ENCODE measurements at places on chromosomes 6 and 20.

DNA sequence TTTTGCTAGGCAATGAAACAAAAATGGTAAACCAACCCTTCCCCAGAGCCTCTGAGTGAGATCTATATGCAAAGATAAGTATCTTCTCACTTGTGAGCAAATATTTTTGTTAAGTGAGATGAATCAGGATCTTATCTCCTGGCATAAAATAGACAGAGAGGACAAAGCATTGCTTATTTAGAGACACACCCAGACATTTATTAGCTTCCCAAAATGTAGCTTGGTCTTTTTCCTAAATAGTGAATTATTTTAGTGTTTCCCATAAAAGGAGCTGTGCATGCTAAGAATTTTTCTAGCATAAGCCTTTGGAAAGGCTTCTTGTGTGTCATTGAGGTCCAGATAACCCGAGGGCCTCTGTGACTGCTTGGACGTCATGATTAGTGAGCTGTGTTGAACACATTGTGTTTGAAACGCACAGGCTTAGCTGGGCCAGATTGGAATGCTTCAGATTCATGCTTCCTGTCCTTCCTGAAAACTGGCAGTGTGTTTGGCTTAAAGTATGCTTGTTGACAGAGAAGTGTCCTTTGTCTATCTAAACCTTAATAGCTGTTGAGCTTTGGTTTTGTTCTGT, 16.5 kb downstream of the MTHFD1L start:
- DNase-seq = peak; percentile 31

DNA sequence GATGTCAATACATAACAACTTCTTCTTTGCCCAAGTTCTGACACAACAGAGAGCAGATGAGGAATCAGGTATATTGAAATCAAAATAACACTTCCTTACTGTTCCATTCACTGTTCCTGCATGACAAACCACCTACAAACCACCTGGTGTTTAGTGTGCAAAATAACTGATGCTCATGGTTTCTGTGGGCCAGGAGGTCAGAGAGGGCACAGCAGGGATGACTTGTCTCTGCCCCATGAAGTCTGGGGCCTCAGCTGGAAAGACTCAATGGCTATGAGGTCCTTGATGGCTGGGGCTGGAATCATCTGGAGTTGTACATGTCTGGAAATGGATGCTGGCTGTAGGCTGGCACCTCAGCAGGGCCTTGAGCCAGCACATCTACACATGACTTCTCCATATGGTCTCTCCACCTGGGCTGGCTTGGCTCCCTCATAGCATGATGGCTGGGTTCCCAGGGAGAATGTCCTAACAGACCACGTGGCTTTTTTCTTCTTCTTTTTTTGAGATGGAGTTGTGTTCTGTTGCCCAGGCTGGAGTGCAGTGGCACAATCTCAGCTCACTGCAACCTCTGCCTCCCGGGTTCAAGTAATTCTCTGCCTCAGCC, 7.4 kb upstream of the COX4I2 start:
- no peak for DNase-seq

DNA sequence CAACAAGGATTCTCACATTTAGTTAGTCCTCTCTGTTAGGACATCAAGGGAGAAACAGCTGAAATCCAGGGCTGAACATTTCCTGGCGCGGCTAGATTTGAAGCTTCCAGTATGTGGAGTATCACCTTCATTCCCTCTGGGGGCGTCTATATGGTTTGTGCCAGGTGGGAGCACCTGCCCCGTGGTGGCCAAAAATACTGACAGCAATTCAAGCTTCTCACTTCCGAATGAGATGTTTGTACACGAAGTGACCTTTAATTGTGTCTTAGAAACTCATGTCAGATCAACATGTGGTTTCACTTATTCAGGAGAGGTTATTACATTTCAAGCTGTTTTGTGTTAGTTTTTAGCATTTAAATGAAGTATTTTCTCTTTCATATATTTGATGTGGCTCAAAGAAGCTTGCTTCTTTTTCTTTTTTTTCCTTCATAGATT, 67.3 kb upstream of the ZNF217 start:
- DNase-seq = no peak

GRCh38 chr6:6966127-6966526, 141.6 kb upstream of the RREB1 start:
- no peak for DNase-seq

DNA sequence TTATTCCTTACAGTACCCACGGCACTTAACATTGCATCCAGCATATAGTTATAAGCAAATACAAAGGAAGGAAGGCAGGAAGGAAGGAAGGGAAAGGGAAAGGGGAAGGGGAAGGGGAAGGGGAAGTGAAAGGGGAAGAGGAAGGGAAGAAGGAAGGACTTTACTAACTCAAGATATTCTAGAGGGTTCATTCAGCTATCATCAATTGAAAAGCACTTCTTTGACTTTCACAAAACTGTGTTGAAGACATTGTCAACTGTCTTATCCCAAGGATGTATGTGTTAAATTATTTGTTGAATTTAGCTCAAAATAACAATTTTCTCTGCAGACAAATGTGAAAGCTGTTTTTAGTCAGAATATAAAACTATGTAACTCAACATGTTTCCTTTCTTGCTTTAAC, 87.7 kb downstream of the EPM2A start:
- no peak for DNase-seq

DNA sequence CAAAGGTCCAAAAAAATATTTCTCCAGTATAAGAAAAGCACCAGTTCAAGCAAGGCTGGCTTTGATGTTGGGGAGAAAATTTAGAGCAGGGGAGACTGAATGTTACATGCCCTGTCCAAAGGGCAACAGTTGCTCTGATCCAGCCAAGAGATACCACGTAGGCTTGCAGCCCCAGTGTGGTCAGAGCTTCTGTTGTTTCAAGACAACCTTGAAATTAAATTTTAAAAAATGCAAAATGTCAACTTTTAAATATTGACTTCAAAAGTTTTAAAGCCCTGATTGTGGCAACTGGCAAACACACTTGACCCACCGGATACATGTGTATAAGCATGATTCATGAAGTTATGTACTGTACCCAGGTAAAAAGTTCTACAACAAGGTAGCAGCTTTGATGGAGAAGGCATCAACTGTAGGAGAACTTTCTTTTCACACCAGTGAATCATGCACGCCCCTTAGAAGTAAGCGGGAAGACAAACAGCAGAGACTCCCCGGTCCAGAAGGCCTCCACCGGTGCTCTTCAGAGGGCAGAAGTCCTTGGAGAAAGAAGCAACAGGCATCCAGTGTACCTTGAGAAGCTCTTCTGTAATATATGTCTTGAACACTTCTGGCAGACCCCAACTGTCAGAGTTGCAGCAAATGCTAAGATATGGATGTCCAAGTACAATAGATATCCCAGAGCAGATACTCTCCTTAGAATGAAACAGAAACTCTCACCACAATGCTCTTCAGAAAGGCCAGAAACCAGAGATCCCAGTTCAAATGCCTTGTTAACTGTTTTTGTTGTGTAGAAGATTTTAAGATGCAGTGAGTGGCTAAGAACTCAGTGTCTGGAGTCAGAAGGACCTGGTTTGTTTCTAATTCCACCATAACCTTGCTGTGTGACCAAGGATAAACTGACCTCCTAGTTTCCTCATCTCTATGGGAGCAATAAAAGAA, 115.4 kb downstream of the BCAS1 start:
- DNase-seq = no peak

DNA sequence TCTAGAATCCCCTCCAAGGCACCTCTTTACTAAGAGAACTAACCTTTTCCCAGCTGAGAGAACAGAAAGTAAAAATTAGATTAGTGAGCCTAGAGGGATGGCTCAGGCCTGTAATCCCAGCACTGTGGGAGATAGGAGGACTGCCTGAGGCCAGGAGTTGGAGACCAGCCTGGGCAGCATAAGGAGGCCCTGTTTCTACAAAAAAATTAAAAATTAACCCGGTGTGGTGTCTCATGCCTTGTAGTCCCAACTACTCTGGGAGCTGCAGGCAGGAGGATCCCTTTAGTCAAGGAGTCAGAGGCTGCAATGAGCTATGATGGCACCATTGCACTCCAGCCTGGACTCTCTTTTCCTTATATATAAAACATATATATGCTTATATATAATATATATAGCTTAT, 5.5 kb upstream of the OOEP start:
- no peak for DNase-seq

GRCh38 chr6:111997853-111998208, 56.1 kb upstream of the CCN6 start:
- DNase-seq = no peak

DNA sequence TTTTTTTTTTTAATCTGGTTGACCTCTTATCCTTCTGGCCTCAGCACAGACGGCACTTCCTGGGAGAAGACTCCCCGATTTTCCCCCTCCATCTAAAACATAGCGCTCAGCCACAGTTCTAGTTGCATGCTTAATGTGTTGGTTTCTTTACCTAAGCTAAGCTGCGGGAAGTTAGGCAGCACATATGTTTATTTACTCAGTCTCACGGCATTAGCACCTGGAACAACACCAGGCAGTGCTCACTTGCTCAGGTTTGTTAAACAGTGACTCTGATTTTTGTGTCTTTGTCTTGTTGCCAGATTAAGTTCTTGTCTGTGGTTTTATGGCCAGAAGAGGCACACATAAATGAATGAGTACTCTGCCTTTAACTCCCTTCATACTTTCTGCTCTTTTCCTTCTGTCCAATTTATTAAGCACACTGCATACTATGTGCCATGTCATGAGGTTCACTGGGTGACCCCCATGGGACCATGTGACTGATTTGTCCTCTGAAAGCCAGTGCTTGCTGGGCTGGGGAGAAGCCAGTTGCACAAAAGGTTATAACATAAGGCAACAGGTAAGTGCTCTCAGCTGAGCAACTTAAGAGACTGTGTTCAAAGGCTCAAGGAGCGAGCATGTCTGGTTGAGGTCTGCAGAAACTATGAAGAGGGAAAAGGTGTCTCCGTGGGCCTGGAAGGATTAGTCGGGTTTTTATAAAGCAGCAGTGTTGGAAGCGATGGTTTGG, 93.6 kb downstream of the RPP40 start:
- no peak for DNase-seq

DNA sequence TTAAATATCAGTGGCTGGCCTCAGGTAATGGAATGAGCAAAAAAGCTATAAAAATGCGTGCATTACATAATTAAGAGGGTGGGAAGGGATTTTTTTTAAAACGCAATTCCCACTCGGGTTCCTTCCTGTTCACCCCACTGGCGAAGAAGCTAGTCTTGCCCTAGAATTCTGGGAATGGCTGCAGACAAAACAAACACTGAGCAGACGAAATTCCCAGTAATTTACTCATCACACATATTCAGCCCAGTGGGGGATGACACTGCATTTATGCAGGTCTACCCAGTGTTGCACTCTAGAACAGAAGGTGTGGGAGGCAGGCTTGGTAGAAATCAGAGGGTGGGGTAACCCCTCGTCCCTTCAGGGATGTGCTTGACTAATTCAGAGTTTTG, 2695.0 kb upstream of the DEFB115 start:
- no peak for DNase-seq

- no peak for DNase-seq
These were observed 263.1 kb upstream of the HSF2 start for GRCh38 chr6:122136386-122136785.

- no peak for DNase-seq
These were observed 176.9 kb upstream of the CITED2 start for GRCh38 chr6:139551376-139551775.
